ENCODE measurements at places on chromosomes 1 and 21.
A peak's percentile ranks its signal among the peaks of the same experiment; 100 is the strongest.

DNA sequence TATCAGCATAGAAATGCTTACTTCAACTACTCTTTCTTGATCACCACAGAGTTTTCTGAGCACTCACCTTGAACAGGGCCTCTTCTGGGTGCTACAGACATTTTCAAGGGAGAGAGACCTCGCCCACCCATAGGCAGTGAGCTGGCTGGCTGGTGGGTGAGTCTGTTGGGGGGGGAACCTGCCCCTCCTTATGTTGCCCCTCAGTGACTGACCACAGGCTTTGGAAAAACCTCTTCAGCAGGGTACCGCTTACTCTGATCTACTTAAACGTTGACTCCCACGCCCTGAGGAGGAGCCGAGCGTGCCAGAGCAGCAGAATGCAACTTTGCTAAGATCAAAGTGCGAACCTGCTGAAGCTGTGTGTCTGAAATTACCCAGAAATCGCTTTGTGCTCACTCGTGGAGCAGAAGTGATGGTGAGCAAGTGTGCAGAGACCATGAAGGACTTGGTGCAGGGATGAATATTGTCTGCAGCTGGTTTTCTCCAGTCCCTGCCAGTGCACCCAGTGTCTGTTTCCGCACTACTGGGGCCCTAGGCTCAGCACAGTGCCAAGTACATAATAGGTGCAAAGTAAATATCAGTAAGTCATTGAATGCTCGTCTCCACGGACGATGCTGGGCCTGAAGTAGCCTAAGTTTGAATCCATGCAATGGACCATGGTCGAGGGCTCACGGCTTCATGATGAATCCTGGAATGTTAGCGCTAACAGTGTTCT is 158.7 kb upstream of the IRF2BP2 start:
- no peak for DNase-seq

GRCh38 chr1:179742717-179743678 is at the start of gene FAM163A:
Gene FAM163A (plus strand): TSS chr1:179743291. CDS start chr1:179813098, 69,807 bp downstream.
- no peak for DNase-seq

DNA sequence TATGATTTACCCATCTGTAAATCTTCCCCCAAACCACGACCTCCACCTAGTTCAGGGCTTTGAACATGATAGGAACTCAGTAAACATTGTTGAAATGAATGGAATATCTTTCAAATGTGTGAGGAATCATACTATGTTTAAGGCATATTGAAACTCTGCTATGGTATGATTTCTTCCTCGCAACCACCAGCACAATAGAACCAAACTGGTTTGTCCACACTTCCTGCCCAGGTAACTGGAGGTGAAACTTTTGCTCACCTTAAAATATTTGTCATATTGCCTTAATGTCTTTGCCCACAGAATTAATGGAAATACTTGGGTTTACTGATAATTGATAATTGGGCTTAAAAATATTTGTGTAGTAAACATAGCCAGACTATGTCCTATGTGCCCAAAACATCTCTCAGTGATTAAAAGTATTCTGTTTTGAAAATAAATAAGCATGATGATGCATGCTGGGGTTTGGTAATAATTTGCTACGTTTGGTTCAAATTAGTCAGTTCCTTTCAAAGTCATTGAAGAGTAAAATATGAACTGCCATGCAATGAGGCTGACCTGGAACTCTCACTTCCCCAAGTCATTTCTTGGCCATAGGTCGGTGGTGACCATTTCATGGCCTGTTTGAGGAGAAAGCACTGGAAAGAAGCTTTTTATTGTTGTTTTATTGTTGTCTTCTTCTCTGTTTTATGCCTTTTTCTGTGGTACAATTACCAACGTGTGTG is 73.3 kb downstream of the TNFSF18 start:
- DNase-seq: no peak

GRCh38 chr1:6732942-6733341 is 31.3 kb upstream of the DNAJC11 start:
- no peak for DNase-seq

DNA sequence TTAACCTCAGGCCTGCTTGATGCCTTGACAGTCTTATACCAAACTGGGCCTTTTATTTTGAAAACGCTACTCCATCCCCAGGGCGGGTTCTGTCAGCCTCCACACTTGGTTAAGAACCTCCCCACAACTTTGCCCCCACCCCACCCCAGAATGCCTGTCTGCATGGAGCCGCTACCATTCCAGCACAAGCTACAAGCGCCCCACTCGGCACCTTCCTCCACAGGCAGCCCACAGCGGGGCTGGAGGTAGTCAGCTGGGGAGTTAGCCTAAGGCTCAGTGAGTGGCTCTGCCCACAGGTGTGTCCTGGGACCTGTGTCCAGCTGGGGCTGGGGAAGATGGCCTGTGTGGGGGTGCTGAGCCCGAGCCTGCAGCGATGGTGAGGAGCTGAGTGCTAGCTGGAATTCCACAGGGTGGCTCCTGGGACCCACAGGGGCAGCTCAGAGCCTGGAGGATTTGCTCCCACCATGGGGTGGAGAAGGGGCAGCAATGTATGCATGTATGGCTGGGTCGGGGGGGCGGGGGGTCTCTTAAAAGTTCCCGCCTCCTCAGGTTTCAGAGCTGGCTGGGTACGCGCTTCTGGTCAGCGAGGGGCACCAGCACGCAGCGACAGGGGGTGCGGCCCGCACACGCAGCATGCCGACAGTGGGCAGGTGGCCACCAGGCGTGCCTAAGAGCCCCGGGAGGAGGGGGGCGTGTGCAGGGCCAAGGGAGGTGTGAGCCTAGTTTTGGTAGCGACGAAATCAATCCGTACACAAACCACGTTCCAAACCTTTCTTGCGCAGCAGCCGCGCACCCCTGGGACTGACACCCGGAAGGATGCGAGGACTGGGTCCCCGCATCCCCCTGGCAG is 917 bp downstream of the ETNK2 start:
- no peak for DNase-seq

DNA sequence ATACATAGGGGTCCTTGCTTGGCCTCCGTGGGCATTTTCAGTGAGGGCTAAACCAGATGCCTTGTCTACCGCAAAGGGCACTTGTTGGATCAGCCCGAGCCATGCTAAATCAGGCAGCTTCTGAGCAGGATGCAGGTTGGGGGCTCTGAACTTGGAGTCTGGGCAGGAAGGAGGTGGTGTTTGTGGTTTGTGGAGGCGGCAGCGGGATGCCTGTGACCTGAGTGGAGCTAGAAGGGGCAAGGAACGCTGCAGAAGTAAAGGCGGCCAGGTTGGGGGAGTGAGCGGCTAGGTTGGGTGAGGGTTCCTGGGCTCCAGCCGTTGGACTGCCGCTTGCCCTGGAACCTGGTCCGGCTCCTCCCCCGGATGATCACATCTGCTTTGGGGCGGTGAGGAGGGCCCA is 183.9 kb downstream of the CAMTA1 start:
- no peak for DNase-seq

- DNase-seq: peak; percentile 40
Observed at GRCh38 chr1:151612501-151613281, 841 bp downstream of the SNX27 start.

DNA sequence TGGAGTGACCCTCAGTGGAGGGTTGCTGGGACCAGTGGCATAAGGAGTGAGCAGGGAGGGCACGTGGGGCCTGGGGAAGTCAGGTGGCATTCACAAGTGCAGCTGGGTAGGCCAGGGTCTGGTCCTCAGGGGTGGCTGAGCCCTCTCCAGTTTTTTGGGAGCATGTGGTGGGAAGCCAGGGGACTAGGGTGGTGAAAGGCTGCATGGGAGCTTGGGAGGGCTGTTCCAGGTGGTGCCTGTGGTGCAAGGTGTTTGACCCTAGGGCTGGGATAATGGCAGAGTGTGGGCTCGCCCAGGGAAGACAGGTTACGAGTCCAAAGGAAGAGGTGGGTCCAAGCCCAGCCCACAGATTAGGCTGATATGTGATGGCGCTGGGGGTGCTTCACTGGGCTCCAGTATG is 30.5 kb downstream of the MAN1C1 start:
- DNase-seq: no peak

- no peak for DNase-seq
Observed at GRCh38 chr21:46179708-46180078, 4.6 kb downstream of the SPATC1L start.

GRCh38 chr1:29703596-29704370 is 467.5 kb downstream of the PTPRU start:
- DNase-seq: no peak

DNA sequence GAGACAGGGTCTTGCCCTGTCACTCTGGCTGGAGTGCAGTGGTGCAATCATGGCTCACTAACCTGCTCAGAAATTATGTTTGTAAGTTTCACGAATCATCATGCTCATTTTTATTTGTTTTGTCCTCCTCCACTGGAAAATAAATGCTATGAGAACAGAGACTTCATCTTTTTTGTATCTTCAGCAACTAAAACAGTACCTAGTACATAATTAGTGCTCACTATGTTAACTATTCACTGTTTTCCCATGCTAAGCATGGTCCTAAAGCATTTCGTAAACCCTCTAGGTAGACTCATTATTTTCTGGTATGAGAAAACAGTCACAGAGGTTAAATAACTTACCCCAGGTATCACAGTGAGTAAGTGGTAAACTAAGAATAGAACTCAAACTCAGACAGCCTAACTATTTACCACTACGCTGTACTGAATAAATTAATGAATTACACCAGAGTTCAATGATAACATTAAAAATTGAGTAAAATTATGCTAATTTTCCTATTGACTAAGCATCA is 118.4 kb downstream of the RERE start:
- DNase-seq: no peak

DNA sequence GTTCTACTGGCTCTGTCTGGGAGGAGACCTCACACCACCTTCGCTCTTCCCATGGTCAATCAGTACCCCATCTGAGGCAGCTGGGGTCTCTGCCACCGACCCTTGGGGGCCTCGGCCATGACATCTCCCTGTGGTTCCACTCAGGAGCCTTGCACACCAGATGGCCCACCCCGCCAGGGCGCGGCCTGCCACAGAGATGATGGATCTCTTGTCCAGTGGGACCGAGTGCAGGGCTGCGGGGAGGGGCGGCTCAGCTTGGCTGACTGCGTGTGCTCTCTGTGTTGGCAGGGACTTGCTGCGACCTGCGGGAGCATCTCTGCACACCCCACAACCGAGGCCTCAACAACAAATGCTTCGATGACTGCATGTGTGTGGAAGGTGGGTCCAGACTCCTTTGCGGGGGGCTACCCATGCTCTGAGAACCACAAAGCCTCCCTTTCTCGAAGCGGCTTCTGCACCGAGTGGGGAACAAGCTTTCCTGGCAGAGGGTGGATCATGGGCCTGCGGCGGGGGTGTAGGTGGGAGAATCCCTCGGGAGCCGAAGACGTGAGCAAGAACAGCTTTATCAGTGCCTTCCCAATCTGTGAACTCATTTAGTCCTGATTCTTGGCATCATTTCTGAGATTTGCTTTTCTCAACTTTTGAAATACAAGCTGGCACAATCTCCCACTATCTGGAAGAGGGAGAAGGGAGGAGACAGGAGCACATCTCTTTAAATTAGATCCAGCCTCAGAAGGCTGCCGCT is 20.9 kb upstream of the AGTRAP start:
- DNase-seq: peak; percentile 20

GRCh38 chr21:44347911-44348451 is 5.4 kb upstream of the TRPM2 start:
- DNase-seq: no peak

DNA sequence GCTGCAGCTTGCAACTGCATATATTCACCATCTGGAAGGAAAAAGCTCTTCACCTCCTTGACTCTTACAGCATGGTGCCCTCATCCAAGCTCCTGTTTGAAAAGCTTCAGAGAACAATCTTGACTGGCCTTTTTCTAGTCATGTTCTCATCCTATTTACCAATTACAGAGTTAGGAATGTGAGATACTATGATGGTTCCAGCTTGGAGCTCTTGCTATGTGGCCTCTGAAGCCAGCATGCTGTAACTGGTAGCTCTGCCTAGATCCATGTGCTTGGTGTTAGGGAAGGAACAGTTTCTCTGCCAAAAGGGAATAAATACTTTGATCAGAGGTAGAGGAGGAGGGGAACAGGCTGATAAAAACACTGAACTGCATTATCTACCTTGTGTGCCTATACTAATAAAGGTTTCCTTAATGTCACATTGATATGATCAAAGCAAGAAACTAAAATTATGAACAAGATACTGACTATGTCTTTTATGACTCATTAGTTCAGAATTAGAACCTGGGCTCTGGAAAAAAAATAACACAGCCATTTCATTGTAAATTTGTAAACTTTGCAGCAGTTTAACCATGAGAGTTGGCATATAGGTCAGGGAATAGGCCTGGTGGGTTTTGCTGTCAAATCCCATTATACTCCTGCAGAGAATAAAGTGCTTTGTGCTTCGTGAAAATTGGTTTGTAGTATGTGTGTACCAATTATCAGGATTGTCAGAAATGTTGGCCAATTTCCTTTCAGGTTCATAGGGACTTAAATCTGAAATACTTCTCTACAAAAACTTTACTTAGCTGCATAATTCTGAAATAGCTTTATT is 92.7 kb downstream of the LEPR start:
- no peak for DNase-seq

DNA sequence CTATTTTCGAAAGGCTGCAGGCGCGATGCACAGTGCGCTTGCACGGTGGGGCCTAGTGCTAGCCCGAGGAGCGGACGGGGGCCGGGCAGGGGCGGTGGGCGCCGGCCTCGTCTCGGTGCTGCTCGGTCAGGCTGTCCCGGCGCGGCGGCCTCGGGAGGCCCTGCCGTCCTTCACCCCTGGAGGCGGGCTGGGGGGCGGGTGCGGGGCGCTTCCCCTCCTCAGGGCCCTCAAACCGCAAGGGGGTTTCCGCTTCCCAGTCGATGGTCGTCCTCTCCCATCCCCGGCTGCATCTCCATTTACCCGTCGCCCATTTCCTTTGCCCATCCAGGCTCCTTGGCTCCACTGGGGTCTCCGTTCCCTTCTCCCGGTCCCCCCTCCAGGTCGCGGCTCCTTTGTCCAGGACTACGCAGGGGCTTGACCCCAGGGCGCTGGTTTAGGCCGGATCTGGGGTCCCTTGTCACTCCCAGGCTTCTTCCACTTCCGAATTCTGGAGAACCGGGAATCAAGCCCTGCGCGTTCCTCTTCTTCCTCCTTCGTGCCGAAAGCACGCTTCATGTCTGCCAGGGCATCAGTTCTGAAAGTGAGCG is 196.3 kb upstream of the LMO4 start:
- no peak for DNase-seq

- DNase-seq: no peak
Observed at GRCh38 chr1:243313635-243314536, 58.0 kb downstream of the SDCCAG8 start.

- peak; percentile 50 for DNase-seq
Observed at GRCh38 chr1:25906644-25907300, 553 bp upstream of the STMN1 start.

DNA sequence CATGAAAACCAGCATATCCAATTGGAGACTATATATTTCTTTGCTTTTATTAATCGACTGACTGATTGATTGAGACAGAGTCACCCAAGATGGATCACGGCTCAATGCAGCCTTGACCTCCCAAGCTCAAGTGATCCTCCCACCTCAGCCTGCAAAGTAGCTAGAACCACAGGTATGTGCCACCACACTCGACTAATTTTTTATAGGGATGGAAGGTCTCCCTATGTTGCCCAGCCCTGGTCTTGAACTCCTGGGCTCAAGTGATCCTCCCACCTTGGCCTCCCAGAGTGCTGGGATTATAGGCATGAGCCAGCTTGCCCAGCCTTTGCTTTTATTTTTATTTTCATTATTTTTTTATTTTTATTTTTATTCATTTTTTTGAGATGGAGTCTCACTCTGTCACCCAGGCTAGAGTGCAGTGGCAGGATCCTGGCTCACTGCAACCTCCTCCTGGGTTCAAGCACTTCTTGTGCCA is 5.4 kb downstream of the SPEN start:
- DNase-seq: no peak
